ENCODE measurements at places on chromosomes 6 and 20.

DNA sequence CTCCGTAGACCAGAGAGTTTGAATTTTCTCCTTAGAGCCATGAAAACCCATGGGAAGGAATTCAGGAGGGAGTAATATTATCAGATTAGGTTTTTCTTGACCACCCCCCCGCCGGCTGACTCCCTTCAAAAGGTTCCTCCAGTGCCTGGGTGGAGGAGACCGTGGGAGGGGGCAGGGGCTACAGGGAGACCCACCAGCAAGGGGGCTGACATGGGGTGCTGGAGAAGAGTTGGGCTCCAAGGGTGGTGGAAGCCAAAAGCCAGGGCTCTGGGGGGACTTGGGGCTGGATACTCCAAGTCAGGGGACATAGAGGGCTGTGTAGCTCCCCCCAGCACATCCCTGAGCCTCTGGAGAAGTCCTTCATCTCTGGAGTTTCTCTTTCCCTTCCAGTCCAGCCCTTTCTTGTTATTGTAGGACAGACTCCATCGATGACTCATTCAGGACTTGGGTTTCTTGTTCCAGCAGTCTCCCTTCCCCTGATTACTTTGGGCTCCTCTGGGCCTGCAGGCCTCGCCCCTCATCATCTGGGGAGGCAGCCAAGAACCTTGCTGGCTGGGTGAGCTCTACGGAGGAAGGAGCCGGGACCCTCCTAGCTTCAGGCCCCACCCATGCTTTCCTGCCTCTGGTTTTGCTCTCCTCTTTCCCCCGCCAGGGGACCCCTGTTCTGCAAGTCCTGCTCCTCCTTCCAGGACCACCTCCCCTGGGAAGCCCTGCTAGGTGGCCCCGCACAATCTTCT lies 10.5 kb upstream of the KIAA1755 start:
- DNase-seq = no peak

- DNase-seq = no peak
Measured at GRCh38 chr6:5425267-5425666, 164.0 kb downstream of the FARS2 start.

- no peak for DNase-seq
Measured at GRCh38 chr6:34237316-34237721, 646 bp downstream of the HMGA1 start.

- DNase-seq = no peak
Measured at GRCh38 chr6:39339868-39340550, 17.5 kb upstream of the KCNK16 start.

DNA sequence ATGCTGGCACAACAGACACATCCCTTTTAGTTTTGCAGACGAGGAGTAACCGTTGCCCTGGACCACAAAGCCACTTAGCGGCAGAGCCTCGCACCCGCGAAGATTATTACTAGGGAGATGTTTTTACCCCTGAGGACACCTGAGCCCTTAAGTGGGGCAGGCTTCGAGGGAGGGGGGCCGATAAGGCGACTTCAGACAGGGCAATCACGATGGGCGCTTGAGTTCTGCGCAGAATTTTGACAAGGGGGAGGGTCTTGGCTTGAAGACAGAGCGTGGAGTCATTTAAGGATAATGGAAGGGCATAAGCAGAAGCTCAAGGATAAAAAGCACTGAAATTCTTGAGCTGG lies 650 bp upstream of the TTK start:
- DNase-seq = no peak

DNA sequence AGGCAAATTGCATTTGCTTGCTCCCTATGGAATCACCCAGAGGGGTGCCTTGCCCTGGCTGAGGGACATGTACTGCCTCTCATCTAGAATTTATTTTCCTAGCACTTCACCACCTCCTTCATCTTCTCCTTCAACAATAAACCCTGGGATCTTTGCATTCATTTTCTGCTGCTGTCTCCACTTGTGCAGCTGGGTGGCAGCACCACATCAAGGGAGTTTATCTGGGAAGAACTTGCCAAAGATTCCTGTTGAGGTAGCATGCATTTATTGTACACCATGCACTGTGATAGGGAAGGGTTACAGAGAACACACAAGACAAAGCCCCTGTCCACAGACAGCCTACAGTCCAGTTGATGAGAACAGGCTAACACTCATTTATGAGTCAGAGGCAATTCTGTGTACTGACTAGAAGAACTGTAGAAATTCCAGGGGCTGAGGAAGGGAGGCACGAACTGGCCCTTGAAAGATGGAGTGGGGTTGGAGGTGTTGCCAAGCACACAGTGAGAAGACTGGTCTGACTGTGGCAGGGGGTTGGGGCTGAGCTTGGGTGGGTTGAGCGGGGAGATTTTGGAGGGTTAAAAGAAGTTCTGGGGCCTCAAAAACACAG lies 17.5 kb downstream of the C20orf173 start:
- DNase-seq = no peak

DNA sequence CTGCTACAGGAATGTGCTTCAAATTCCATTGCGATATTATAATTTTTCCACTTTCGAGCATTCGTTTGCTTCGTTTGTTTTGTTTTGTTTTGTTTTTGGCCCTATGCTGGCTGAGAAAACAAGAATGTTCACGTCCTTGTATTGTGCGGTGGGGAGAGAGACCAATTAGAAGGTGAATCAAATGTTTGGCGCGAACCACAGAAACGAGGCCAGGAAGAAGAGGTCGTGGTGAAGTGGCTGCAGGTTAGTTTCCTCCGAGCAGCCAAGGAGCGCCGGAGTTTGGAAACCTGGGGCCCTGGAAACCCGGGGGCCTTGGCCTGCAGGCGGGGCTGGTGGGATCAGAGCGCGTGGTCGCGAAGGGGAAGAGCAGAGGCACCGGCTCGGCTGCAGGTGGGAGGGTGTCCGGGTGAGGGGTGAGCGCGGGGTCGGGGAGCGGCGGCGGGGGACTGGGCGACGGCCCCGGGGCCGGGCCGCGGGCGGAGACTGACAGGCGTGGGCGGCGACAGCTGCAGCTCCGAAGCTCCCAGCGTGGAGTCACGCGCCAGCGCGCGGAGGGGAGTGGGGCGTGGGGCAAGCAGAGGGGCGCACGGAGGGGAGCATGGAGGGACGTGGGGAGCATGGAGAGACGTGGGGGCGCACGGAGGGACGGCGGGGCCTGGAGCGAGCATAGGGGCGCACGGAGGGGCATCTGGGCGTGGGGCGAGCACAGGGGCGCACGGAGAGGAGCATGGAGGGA lies 141.5 kb upstream of the PDE10A start:
- no peak for DNase-seq

DNA sequence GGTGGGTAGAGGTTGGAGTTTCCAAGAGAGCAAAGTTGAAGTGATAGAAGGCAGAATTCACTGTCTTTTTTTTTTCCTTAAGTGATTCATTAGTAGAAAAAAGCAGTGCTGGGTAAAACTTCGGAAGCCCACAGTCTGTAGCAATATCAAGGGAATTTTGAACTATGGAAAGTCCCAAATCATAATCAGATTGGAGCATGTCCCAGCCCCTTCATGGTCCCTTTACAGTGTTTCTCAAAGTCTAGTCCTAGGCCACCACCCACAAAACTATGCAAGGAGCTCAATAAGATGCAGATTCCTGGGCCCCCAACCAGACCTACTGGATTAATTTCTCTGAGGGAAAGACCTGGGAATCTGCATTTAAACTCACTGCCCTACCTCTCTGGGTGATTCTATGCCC lies 22.6 kb downstream of the NEDD9 start:
- no peak for DNase-seq

GRCh38 chr6:100913400-100914276 lies 32.5 kb upstream of the ASCC3 start:
- no peak for DNase-seq

- no peak for DNase-seq
Measured at GRCh38 chr6:79808921-79809320, 138.4 kb downstream of the ELOVL4 start.

DNA sequence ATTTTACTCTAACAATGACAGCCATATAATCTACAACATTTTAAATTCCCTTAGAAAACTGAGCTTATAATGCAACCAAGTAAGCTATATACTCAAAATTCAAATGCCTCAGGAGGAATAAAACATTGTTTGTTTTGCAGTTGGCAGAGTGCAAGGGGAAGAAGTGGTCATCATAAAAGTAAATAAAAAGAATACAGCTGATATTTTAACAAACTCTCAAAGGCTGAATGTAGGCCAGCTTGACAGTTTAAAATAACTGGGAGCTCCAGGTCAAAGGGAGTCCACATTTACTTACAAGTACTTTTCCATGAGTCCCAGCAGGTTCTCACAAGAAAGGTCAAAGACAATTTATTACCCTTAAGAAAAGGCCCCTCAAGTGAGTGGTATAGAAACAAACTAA lies 589.8 kb downstream of the BCKDHB start:
- DNase-seq = no peak

DNA sequence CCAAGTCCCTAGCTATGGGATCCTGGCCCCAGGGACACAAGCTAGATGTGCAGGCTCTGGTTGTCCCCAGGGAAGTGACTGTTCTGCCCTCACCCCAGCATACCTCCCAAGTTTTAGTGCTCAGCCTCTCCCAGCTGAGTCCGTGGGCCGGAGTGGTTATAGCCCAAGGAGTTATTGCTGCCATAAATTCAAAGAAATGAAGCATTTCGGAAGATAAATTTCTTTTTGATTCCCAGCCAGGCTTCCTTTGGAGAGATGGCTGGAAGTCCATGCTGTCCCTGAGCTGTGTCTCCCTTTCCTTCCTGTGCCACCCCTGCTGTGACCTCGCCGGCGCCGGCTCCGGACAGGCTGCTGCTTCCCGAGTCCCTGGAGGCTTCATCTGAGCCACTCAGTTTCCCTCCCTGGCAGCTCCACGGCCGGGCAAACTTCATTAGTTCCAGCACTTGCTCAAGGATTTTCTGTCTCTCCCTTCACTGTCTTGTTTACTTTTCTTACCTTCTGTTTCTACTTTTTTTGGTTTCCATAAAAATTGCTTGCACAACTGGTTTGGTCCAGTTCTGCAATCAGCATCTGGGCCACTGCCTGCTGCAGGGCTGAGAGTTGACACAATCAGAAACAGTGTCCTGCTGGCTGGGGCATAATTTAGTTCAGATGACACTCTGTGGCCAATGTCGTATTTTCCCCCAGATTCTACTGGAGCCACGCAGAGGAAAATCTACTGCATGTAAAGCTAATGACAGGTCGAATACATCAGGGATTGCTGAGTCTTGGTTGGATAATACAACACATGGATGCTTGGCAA lies 225.5 kb downstream of the SYNDIG1 start:
- no peak for DNase-seq

DNA sequence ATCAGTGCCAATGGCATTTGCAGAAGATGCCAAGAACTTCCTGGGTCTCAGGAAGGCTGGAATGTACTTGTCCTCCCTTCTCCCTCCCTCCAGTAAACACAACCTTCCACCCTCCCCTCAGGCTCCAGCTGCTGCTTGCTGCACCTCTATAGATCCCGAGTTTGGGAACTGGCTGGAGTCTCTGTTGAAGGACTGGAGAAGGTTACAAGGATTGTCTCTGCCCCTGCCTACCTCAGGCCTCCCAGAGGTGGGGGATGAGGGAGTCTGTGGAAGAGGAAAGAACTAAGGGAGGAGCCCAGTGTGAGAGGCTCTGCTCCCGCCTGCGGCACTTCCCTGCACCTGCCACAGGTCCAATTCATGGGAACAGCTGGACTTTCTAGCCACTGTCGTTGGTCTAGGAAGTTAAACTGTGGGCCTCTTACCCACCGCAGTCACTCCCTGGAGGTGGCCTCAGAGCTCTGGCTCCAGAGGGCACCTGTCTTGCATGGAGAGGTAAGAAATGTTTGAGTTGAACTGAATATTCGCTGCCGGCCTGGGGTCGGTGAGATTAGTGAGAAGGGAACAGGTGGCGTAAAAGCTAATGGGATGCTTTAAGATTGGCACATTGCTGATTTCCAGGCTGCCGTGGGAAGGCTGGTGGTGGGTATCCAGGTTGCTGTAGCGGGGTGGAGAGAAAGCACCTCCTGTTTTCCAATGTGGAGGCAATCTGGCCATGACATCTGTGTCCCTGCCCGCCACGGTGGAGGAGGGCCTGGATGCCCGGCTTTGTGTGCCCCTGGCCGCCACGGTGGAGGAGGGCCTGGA lies 54.3 kb downstream of the PPP1R14C start:
- DNase-seq = no peak

- no peak for DNase-seq
Measured at GRCh38 chr6:112279031-112279935, 24.9 kb upstream of the LAMA4 start.

DNA sequence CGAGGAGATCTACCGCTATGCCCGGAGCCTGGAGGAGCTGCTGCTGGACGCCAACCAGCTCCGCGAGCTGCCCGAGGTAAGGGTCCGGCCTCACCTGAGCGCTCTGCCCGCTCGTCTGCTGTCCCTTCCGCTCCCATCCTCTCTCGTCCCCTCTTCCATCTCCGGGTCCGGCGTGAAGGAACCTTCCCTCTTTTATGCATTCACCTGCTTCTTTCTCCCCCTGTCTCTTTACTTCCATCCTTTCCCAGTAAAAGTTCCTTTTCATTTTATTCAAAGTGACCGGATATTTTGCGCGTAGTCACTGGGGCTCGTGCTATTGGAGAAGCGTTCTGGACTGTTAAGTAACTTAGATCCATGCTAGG lies 516 bp downstream of the LRRC1 start:
- DNase-seq = no peak

DNA sequence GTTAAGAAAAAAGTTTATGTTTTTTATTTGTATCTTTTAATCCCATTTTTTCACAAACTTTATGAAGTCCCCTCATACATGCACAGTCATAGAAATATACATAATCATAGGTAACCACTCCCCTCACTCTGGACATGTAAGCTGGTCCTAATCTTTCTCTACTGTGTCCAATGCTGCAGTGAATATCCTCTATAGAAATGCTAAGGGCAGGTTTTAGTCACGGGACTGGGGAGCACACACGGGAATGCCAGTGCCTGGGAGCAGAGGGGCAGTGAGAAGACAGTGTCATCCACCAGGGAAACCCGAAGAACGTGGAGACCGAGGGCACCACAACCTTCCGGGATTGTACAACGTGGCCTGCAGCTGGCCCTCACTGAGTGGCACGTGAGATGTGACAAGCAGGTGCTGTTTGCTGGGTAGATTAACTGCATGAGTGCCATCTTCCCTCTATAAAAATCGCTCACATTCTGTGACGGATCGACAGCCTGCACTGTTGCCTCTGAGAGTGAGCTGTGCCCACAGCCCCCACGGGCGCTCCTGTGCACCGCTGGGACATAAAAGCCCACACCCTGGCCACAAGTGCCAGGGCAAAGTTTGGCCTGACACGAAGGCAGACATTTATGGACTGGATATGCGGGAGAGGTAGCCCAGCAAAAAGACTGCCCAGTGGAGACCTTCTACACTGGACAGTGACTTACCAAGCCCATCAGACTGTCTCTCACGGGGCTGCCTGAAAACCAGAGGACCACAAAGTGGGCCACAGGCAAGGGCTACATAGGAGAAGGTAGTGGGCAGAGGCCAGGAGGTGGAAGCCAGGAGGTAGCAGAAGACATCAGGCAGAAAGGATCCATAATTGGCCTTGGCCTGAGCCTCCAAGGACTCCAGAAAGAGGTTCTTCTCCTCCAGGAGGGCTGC lies 63.2 kb downstream of the FGD2 start:
- DNase-seq = no peak

DNA sequence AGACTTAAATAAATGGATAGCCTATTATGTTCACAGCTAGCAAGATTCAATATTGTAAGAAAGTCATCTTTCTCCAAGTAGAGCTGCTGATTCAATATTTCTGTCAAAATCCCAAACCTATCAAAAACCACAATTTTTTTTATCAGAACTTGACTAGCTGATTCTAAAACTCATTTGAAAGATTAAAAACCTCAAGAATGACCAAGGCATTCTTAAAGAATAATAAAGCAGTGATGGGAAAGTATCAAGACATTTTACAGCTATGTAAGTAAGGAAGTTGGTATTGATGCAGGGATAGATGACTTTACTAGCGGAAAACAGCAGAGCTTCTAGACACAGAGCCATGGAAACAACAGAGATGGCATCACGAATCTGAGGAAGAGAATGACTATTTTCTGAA lies 64.7 kb downstream of the SAMD3 start:
- DNase-seq = no peak

GRCh38 chr6:169858293-169858934 lies 107.0 kb downstream of the ERMARD start:
- DNase-seq = no peak

Measured in cortex of kidney (tissue), 1 donor.